A172 (cell line): ENCODE measurements at places on chromosomes 6 and 20.

DNA sequence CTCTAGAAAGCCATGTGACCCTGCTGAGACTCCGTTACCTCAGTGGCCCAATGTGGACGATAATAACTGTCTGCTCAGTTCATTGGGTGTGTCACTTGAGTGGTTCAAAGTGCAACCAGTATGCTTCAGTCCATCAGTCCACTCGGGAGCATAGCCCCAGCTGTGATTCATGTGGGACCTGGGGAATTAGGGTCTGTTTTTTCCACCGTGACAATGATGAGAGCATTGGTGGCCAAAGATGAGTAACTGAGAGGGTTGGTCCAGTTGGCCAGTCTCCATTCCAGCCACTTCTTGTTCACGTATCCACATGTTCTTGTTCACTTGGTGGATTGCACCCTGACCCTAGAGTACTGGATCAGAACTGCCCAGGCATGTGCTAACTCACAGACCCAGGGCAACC, 403.6 kb downstream of the CD83 start:
- DNase-seq = no peak

GRCh38 chr20:58436868-58437645, 48.0 kb downstream of the VAPB start:
- DNase-seq = no peak

DNA sequence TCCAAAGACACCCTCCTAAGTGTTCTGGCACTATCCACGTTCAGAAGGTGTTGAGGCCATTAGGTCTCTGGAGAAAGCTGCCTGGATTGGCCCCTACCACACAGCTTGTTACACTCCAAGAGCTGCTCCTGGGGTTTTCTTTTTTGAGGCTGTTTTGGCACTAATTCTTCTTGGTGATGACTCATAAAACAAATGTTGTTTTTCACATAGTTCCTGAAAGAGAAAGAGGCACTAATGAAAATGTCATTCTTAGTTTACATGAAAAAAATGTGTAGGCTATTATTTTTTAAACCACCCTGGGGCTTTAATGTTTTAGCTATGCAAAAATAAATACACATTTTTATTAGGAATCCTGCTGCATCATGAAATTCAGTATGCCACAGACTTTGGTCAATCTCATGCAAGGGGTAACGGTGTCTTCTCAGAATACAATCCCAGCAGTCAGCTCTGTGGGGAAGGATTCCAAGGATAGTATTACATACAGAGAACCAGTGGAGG, 38.1 kb downstream of the TBPL1 start:
- DNase-seq = peak; percentile 60

- DNase-seq = no peak
Measured at GRCh38 chr20:60631585-60632287, 620.3 kb upstream of the CDH4 start.

DNA sequence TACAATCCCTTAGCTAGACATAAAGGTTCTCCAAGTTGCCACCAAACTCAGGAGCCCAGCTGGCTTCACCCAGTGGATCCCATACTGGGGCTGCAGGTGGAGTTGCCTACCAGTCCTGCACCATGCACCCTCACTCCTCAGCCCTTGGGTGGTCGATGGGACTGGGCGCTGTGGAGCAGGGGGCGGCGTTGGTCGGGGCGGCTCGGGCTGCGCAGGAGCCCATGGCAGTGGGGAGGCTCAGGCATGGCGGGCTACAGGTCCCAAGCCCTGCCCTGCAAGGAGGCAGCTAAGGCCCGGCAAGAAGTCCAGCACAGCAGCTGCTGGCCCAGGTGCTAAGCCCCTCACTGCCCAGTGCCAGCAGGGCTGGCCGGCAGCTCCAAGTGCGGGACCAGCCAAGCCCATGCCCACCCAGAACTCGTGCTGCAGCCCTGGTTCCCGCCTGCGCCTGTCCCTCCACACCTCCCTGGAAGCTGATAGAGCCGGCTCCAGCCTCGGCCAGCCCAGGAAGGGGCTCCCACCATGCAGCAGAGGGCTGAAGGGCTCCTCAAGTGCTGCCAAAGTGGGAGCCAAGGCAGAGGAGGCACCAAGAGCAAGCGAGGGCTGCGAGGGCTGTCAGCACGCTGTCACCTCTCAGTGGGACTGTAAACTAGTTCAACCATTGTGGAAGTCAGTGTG, 912.1 kb downstream of the PHF3 start:
- DNase-seq = no peak

DNA sequence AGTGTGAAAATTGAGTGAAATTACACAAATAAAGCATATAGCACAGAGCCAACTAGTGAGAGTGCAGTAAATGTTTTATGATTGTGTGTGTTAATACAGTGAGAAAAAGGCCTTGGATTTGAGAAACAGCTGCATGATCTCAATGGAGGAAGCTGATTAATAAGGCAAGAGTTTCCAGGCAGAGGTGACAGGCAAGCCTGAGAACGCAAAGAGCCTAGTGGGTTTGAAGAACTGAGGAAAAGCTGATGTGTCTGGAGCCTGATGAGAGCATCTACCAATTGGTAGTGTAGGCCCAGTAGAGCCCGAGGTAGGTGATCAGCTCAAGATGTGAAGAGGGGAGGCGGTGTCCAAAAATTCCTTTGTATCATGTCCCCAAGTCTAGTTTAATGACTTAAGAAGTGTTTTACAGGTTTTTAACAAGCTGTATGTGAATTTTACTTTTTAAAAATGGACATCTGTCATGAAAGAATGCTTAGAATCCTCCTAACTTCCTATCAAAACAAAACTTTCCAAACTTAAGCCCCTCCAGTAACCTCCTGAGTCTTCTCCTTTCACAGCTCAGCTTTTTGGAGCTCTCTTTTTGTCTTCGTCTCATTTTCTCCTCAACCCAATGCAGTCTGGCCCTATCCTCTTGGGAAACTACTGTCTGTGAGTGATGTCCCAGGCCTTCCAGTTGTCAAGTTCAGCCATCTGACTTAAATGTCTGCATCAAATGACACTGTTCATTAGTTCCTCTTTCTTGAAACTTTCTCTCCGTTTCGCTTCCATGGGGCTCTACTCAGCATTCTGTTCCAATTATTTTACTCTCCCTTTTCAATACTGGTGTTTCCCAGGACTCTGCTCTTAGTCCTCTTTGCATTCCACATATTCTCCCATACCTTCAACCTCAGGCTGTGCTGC, 1.2 kb downstream of the CDC40 start:
- no peak for DNase-seq
